Activated naive CD4-positive, alpha-beta T cell (primary cell): ENCODE measurements at places on chromosomes 2 and 18.

DNA sequence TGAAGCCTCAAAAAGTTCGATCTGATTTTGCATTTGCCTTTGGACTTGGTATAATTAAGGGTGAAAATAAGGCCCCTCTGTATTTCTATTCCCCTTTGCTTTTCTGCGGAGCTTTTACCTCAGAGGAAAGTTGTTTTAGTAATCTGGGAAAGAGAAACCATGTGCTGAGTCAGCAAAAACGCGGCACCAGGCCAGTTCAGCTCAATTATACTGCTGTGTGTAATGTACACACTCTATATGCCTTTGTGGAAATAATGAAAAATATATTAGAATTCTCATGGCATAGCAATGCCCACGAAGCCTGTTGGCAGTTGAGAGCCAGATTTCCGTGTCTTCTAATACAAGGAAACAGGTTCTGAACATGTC lies 161.9 kb upstream of the SIX2 start:
- no peak for DNase-seq

DNA sequence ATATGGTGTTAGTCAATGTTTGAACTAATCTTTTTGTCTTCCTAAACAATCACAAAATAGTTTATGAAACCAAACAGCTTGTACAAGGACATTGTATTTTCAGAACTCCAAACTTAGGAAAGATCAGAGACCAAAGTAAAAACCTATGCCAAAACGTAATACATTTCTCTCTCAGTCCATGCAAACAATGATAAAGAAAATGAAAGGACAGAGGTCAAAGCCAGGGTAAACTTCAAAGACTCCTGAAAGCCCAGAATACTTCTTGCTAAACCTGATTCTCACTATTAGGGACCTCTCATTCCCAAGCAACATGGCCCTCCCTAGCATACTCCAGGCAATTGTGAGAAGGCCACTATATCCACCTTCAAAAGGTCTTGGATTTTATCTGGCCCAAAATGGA lies 105.1 kb upstream of the GALNT5 start:
- no peak for DNase-seq

- DNase-seq = no peak
These were observed 533.9 kb upstream of the CRIM1 start for GRCh38 chr2:35821675-35822074.

- DNase-seq = no peak
These were observed 109.7 kb downstream of the ATL2 start for GRCh38 chr2:38267270-38267925.

GRCh38 chr2:64220265-64220664 lies 76.0 kb upstream of the PELI1 start:
- no peak for DNase-seq

- DNase-seq = no peak
These were observed 189.0 kb downstream of the RPIA start for GRCh38 chr2:88880441-88880953.

GRCh38 chr2:217610401-217610814 lies 392.4 kb downstream of the TNS1 start:
- DNase-seq = peak; percentile 27

- no peak for DNase-seq
These were observed 125.7 kb downstream of the MRO start for GRCh38 chr18:50694147-50694546.

DNA sequence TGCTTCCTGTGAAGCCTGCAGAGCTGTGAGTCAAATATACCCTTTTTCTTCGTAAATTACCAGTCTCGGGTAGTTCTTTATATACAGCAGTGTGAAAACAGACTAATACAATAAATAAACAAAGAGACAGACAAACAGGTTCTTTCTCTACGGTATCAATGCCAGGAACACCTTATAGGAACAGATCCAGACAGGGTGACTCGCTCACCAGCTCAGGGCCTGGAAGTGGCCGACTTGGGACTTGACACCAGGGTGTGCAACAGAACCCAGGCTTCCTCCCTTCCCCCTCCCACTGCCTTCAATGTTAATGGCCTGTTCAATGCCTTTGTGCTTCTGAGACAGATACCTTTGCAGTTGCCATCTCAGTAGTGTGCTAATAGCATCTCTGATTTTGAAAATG lies 309.5 kb downstream of the ALK start:
- DNase-seq = no peak

DNA sequence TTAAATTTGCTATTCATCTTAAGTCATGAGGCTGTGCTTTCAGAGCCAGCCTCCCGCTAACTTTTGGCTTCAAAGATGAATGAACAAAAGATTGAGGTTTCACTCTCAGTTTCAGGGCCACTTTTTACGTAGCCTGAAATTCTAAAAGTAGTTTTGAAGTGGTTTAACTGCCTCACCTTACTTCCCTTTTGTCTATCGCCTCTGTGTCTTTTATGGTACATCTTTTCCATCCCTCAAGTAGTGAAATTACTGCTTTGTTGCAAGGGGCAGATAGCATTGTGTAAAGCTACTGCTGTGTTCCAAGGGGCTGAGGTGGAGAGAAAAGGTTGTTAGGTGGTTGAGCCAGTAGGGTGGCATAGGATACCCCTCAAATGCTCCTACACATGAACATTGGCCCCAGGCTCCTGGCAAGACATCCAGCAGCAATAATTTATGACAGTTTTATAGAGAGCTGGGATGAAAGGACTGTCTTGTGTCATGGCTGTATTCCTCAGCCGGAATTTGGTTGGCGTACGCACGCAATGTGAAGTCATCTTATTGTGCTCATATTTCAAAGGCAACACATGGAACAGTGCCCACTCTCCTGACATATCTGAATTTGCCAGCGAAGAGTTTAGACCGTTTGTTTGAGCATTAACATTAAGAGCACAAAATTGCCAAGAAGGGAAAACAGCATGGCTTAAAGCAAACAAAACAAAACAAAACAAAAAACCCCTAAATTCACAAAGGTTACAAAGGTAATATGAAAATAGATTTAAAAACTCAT lies 32.2 kb downstream of the QPCT start:
- DNase-seq = no peak

DNA sequence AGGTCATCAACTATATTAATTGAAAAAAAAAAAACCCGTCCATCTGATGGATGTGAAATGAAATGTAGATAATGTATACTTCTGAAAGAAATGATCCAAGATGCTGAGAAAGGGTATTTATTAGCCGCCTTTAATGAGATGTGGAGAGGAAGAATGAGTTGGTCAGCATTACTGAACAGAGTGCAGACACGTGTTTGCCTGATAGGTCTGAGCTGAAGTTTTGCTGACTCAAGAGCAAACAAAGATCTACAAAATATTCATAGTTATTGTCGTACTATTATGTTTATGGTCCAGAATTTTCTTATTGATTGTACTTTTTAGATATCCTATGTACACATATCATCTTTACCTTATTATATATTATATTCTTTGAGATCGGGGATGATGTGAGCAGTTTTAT lies 235.3 kb downstream of the RDH14 start:
- no peak for DNase-seq
